ENCODE measurements at places on chromosomes 13 and 19.
A peak's percentile ranks its signal among the peaks of the same experiment; 100 is the strongest.

- DNase-seq: no peak
Observed at GRCh38 chr13:65943708-65944107, 1286.4 kb downstream of the PCDH9 start.

GRCh38 chr19:52638601-52639000, 446 bp upstream of the ZNF83 start:
- DNase-seq: peak; percentile 33

DNA sequence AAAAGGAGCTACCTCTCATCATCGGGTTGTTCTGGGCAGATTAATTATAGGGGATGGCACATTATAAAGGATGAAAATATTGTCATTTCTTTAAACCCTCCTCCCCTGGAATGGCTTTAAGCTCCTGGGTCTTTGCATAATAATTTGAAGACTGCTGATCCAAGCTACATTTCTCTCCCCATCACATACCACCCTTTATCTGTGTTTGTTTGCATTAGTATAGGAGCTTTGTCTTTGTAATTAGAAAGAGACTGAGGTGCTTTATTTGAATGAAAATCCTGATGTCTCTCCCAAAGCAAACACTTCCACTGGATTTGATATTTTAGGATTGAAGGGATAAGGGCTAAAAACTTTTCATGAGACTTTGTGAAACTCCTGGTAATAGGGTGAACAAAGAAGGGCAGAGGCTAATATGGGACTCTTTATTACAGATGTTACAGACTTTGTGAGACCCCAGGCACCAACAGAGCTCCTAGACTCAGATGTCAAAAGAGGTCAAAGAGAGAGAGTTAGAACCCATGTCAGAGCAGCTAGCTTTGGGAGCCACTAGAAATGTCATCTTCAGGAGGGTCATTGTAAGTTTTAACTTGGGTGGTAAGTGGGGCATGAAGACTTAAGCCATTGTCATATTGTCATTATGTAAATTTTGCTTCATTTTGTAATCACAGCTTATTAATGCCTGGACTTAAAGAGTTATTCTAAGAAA, 75.3 kb upstream of the RXFP2 start:
- DNase-seq: no peak

DNA sequence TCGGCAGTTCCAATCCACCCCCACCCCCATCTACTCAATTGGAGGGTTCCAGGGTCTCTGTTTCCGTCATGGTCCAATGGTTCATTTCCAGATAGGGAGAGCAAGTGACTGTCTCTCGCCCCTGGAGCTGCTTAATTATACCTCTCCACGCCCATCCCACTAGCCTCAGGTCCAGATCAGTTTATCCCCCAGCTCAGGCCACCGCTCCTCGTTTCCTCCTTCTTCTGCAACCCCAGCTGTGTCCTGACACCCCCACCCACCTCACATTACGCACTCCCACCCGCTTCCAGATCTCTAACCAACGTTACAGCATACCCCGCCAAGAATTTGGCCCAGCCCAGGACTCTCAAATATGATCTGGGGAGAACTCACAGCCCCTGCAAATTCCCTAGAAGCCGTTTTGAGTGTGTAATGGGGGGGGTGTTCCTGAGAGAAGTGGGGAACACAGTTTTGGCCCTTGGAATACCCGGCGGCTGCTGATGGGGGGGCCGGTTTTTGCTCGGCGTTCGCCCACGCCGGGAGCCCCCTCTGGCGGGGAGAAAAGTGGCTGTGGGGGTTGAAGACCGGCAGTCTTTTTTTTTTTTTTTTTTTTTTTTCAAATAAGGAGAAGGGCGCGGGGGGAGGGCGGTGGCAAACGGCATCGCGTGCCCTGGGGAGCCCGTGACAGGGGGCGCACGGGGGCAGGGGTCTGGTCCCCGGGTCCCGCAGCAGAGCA, 1.7 kb upstream of the PDE4A start:
- DNase-seq: no peak

DNA sequence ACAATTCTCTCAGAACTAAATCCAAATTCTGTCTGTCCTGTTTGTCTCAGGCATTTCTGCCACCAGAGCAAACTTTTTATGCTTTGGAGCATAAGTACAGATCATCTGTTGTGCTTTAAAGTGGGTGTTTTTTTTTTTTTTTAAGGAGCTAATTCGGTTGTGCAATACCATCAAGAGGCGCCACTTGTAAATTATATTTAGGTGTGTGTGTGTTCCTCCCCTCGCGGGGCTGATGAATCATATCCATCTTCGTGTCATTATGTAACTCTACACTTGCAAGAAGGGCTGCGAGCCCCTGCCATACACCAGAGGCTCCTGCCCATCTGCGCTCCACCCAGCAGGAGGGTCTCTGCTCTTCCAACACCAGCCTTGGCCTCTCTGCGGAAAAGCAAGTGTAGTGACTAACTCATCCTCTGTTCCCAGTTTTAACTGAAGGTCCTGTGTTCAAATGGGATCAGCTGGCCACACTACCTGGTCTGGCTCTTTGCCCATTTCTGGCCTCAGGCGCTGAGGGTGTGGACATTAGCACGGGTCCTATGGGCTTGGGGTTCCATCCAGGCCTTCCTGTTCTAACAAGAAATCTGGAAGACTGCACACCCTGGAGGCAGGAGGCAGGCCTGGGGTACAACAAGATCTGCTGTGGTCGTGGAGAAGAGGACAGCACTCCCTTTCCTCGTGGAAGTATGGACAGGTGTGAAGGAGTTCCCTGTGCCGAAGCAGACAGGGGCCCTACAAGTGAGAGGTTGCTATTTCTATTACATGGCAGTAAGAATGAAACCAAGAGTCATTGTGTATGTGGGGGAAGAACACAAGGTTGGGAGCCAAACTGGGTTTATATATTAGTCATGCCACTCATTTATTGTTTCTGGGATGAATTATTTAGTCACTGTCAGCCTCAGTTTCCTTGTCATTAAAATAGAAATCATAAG, 96.1 kb upstream of the MBNL2 start:
- DNase-seq: peak; percentile 49

GRCh38 chr19:53907690-53908089, 1.4 kb upstream of the CACNG7 start:
- no peak for DNase-seq

Measured in MV-4-11 (cell line).